ENCODE measurements at places on chromosomes 13 and 19.
A peak's percentile ranks its signal among the peaks of the same experiment; 100 is the strongest.

DNA sequence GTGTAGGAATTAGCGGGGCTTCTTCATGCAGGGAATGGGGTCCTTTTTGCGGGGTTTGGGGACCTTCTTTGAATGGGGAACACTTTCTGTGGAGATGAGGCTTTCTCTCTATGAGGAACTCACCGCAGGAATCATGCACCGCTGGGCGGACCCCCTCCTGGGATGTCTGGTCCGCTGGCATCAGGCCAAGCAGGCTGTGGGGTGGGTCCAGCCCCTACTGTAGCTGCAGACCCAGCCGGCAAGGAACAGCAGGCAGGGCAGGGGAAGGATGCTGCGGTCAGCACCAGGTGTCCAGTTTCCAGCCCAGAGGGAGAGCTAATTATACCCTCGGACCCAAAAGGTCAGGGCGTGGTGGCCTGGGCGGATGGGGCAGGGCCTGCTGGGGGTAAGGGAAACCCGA lies 1.8 kb downstream of the MYBPC2 start:
- peaks cover 11% of the 10 kb centered on the region for H3K4me1 ChIP-seq
- DNase-seq: no peak
- H3K36me3 ChIP-seq: no peaks in the 10 kb centered on the region
- H3K27ac ChIP-seq: no peak overlapping the region
- no peaks in the 10 kb centered on the region for H3K27me3 ChIP-seq
- no peak overlapping the region for H3K4me3 ChIP-seq

DNA sequence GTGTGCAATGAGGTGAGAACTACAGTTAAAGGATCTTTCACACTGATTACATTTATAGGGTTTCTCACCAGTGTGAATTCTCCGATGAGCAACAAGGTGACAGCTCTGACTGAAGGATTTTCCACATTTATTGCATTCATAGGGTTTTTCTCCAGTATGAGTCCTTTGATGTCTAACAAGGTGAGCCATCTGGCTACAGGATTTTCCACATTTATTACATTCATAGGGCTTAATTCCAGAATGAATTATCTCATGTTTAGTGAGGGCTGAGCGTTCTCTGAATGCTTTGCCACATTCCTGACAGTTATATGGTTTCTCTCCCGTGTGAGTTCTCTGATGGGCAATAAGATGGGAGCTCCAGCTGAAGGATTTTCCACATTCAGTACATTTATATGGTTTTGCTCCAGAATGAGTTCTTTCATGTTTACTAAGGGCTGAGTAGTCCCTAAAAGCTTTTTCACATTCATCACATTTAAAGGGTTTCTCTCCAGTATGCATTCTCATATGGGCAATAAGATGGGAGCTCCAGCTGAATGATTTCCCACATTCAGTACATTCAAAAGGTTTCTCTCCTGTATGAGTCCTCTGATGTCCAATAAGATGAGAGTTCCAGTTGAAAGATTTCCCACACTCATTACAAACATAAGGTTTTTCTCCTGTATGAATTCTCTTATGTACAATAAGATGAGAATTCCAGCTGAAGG lies 4.4 kb upstream of the C19orf18 start:
- no peaks in the 10 kb centered on the region for H3K27me3 ChIP-seq
- DNase-seq: no peak

GRCh38 chr13:35475212-35475959 lies 1.1 kb downstream of the MAB21L1 start:
- H3K36me3 ChIP-seq: no peaks in the 10 kb centered on the region
- no peaks in the 10 kb centered on the region for H3K27me3 ChIP-seq
- H3K4me3 ChIP-seq: no peak overlapping the region
- H3K4me1 ChIP-seq: no peaks in the 10 kb centered on the region

GRCh38 chr13:91537376-91537775 lies 139.0 kb downstream of the GPC5 start:
- H3K36me3 ChIP-seq: no peaks in the 10 kb centered on the region
- H3K27me3 ChIP-seq: no peaks in the 10 kb centered on the region
- no peak overlapping the region for H3K4me3 ChIP-seq
- peaks cover 31% of the 10 kb centered on the region for H3K4me1 ChIP-seq
- no peak overlapping the region for H3K27ac ChIP-seq

DNA sequence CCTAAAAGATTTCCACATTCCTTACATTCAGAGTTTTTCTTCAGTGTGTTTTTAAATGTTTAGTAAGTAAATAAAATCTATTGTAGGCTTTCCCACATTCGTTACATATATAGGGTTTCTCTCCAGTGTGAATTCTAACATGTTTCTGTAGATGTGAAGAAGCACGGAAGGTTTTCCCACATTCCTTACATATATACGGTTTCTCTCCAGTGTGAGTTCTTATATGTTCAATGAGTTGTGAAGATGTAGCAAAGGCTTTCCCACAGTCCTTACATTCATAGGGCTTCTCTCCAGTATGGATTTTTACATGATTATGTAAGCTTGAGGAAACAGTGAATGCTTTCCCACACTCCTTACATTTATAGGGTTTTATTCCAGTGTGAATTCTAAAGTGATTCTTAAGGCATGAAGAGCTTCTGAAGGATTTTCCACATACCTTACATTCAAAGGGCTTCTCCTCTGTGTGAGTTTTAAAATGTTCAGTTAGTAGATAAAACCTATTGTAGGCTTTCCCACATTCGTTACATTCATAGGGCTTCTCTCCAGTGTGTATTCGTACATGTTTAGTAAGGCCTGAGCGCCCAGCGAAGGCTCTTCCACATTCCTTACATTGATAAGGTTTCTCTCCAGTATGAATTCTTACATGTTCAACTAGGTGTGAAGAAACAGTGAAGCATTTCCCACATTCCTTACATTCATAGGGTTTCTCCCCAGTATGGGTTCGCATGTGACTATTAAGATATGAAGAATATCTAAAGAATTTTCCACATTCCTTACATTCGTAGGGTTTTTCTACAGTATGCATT lies 18.2 kb downstream of the ZNF121 start:
- H3K36me3 ChIP-seq: peaks cover 14% of the 10 kb centered on the region
- H3K27ac ChIP-seq: no peak overlapping the region
- no peaks in the 10 kb centered on the region for H3K4me1 ChIP-seq

GRCh38 chr13:113566227-113566561 lies 18.4 kb upstream of the TFDP1 start:
- no peaks in the 10 kb centered on the region for H3K4me1 ChIP-seq
- H3K36me3 ChIP-seq: no peaks in the 10 kb centered on the region
- no peaks in the 10 kb centered on the region for H3K27me3 ChIP-seq
- H3K4me3 ChIP-seq: no peak overlapping the region
- no peak for DNase-seq
- H3K27ac ChIP-seq: no peak overlapping the region

DNA sequence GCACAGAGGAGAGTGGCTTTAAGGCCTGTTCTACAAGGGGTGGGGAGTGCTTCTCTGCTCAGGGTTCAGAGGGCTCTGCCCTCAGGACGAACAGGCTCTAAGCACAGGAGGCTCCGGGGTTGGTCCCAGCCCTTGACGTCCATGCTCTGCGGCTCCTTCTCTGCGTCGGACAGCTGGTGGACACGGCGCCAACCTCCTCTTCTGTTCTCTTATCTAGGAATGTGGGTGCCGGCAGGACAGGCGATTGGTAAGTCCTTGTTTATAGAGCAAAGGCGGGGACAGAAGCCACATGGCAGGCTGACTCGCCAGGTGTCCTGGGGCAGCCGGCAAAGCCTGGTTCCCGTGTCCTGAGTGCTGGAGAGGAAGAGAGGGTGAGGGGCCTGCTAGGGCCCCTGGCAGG lies 8.4 kb upstream of the RPS15 start:
- peaks cover 7% of the 10 kb centered on the region for H3K4me1 ChIP-seq
- DNase-seq: no peak
- no peak overlapping the region for H3K27ac ChIP-seq
- H3K36me3 ChIP-seq: no peaks in the 10 kb centered on the region

- no peak for DNase-seq
- no peak overlapping the region for H3K4me3 ChIP-seq
- H3K27me3 ChIP-seq: no peaks in the 10 kb centered on the region
- H3K4me1 ChIP-seq: no peaks in the 10 kb centered on the region
Measured at GRCh38 chr13:21576426-21576825, 27.5 kb downstream of the MICU2 start.

- H3K27me3 ChIP-seq: no peaks in the 10 kb centered on the region
- peaks cover 17% of the 10 kb centered on the region for H3K4me1 ChIP-seq
- DNase-seq: peak; percentile 55
Measured at GRCh38 chr19:18895824-18896341, at the start of gene CERS1. Gene CERS1, minus strand, starts transcription at chr19:18896158. Its CDS starts 86 bp downstream, at chr19:18896072.

GRCh38 chr19:47895165-47895782 lies 9.2 kb upstream of the SULT2A1 start:
- H3K36me3 ChIP-seq: no peaks in the 10 kb centered on the region
- no peaks in the 10 kb centered on the region for H3K27me3 ChIP-seq
- H3K27ac ChIP-seq: no peak overlapping the region
- H3K4me1 ChIP-seq: no peaks in the 10 kb centered on the region
- H3K4me3 ChIP-seq: no peak overlapping the region
- DNase-seq: no peak

GRCh38 chr19:46574533-46574932 lies 26.6 kb upstream of the CALM3 start:
- no peak overlapping the region for H3K4me3 ChIP-seq
- no peak overlapping the region for H3K27ac ChIP-seq
- H3K36me3 ChIP-seq: no peaks in the 10 kb centered on the region
- no peak for DNase-seq
- H3K4me1 ChIP-seq: no peaks in the 10 kb centered on the region

DNA sequence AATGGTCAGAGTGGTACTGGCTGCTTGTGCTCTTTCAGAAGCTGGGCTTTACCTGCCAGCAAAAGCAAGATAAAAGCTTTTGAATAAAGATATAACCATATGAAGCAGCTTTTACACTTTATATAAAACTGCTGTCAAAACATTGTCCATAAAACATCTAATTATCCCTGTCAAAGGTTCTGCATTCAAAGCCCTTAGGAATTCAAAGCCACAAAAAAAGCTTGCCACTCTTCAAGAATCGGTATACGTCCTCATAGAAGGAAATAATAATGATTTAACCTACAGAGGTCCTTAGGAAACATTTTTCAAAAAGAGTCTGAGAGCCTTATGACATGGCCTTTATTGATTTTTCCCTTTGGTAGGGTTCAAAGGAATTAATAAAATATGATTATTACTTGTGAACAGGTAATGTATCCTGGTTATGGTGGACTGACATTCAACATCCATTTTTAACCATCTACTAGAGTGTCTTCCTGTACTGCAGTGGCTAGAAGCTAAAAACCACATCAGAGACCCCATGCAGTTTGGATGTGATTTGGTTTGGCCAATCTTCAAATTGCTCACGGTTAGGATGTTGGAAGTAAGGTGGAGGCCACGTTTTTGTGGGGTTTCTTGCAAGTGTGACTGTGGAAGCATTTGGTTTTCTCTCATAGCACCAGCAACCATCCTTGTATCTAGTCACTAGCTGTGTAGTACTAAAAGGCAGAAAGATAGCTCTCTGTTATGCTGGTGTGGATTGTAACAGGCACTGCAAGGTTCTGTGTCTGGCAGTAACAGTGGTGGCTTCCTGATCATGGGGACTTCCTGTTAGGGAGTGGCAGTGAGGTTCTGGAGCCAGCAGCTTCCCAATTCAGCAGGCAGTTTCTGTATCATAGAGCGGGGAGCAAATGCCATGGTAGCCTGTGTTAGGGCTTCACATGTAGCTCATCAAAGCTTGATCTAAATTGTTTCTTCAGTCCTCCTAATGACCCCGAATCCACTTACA lies 441.5 kb downstream of the DIAPH3 start:
- H3K27ac ChIP-seq: no peak overlapping the region
- DNase-seq: no peak
- H3K4me1 ChIP-seq: peaks cover 17% of the 10 kb centered on the region
- no peak overlapping the region for H3K4me3 ChIP-seq

- DNase-seq: no peak
- no peaks in the 10 kb centered on the region for H3K27me3 ChIP-seq
- H3K4me3 ChIP-seq: no peak overlapping the region
- no peaks in the 10 kb centered on the region for H3K4me1 ChIP-seq
- no peak overlapping the region for H3K27ac ChIP-seq
- no peaks in the 10 kb centered on the region for H3K36me3 ChIP-seq
Measured at GRCh38 chr19:29320618-29321017, 107.7 kb upstream of the UQCRFS1 start.

DNA sequence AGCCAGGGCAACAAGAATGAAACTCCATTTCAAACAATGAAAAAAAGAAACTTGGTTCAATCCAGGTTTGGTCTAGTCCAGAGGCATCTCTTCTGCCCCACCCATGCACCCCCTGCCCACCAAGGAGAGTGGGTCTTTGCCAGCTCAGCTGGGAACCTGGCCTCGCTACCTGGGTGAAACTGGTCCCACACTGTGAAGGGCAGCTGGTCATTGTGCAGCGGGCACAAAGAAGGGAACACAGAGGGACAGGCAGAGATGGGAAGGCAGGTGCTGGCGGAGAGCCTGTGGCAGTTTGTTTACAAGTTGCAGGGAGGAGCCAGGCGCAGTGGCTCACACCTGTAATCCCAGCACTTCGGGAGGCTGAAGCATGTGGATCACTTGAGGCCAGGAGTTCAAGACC lies 50.2 kb downstream of the CPAMD8 start:
- H3K27ac ChIP-seq: no peak overlapping the region
- no peak overlapping the region for H3K4me3 ChIP-seq
- H3K36me3 ChIP-seq: no peaks in the 10 kb centered on the region
- H3K27me3 ChIP-seq: no peaks in the 10 kb centered on the region
- no peak for DNase-seq

- no peak for DNase-seq
- H3K27ac ChIP-seq: no peak overlapping the region
- H3K4me1 ChIP-seq: no peaks in the 10 kb centered on the region
- H3K27me3 ChIP-seq: no peaks in the 10 kb centered on the region
- no peak overlapping the region for H3K4me3 ChIP-seq
Measured at GRCh38 chr13:92029641-92030040, 631.2 kb downstream of the GPC5 start.

DNA sequence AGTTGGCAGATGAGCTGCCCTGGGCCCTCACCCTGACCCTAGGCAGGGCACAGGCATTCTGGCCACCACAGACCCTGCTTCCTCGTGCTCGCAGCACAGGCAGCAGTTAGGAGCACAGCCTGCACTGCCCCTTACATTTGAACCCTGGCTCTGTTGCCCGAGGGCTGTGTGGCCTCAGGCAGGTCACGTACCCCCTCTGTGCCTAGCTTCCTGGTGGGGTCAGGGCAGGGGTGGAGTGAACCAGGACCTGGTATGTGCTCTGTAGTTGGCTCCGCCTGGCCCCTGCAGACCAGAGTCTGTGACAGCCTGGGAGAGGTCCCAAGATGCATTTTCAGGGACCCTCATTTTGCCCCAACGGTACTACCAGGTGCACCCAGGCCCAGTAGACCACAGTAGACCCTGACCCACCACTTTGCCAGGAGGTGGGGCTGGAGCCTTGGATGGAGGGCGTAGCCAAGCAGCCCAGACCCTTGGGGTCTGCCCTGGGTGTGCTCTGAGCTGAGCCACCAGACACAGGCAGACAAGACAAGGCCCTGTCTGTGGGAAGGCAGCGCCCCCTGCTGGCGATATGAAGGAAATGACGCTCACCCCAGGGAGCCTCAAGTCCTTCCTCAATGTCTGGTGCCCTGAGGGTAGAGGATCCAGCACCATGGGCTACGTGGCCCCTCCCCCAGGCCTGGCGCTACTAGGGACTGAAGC lies 9.1 kb downstream of the LYL1 start:
- H3K4me1 ChIP-seq: no peaks in the 10 kb centered on the region
- peak; percentile 76 for DNase-seq
- no peak overlapping the region for H3K27ac ChIP-seq
- no peaks in the 10 kb centered on the region for H3K27me3 ChIP-seq
- H3K4me3 ChIP-seq: no peak overlapping the region

- no peaks in the 10 kb centered on the region for H3K27me3 ChIP-seq
- no peak overlapping the region for H3K27ac ChIP-seq
- peak; percentile 50 for DNase-seq
- no peak overlapping the region for H3K4me3 ChIP-seq
Measured at GRCh38 chr19:55694241-55694655, 19.2 kb downstream of the EPN1 start.

Data from Caco-2 (cell line).